ENCODE measurements at places on chromosomes 13 and 19.

- no peak for DNase-seq
Observed at GRCh38 chr19:17420475-17420924, 653 bp downstream of the MVB12A start.

DNA sequence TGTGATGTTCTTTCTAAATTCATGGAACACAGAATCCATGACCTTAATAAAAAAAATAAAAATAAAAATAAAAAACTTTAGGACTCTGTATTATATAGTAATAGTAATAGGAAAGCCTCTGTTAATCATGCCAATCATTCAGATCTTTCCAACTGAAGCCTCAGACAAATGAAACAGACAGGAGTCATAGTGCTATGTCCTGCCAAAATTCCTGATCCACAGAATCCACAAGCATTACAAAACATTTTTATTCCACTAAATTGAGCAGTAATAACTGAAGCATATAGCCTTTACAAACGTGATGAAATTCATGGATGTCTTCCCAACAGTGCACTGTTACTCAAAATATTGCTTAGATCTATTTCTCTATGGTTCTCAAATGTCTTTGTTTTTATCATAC is 820.6 kb upstream of the PCDH9 start:
- DNase-seq = no peak

- DNase-seq = no peak
Observed at GRCh38 chr13:31134039-31134711, 27.5 kb downstream of the HSPH1 start.

- no peak for DNase-seq
Observed at GRCh38 chr13:95484052-95484451, 68.5 kb upstream of the CLDN10 start.

DNA sequence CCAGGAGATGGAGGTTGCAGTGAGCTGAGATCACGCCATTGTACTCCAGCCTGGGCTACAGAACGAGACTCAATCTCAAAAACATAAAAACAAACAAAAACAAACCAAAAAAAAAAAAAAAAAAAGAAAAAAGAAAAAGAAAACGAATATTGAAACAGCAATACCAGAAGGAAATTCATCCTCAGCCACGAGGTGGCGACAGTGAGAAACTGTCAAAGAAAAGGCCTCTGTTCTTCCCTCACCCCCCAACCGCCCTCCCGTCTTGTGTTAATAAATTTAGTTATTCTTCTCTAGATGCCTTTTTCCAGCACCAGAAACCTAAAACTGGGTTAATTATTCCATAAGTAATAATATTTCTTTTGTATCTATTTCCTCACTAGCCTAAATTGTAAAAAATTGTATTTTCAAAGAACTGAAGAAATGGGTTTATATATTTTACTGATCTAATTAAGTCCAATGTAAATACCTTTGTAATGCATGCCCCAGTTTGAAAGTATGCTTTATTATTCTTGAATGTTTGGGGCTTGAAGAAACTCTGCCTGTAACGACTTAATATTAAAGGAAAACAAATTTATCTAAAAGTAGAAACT is 38.6 kb downstream of the LIG4 start:
- DNase-seq = peak; percentile 23

DNA sequence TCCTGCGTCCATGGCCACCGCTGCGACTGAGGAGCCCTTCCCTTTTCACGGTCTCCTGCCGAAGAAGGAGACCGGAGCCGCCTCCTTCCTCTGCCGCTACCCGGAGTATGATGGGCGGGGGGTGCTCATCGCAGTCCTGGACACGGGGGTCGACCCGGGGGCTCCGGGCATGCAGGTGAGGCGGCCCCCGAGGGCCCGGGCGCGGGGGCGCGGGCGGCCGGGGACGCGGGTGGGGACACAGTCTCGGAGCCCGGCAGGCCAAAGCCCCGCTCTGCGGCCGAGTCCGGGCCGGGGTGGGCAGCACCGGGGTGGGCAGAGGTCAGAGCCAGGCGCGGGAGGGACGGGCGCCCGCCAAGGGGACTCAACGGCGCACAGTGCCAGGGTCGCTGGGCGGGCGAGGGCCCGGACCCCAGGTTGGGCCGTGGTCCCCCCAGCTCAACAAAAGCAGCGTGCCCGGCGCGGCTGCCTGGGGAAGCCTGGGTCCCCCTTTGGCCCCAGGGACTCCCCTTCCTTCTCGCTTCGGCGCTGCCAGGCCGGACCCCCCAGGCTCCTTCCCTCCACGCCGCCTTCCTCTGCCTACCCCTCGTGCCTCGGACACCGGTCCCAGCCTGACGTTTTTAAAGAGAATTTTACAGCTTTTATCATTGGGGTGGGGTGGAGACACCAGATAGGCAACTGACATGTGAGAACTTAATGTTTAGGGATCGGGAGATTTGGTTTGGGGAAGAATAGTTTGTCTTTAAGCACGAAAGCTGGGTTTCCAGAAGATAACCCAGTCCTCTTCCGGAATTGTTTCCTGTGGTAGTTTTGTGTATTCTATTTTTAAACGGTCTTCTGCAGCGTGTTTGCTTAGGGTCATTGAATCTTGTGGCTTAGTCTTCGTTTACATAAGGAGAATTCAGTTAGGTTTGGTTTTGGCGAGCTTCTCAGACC is 509 bp downstream of the TPP2 start:
- no peak for DNase-seq

GRCh38 chr13:37700887-37701286 is 102.3 kb upstream of the POSTN start:
- no peak for DNase-seq

GRCh38 chr13:26342898-26343297 is 89.0 kb downstream of the CDK8 start:
- DNase-seq = no peak

DNA sequence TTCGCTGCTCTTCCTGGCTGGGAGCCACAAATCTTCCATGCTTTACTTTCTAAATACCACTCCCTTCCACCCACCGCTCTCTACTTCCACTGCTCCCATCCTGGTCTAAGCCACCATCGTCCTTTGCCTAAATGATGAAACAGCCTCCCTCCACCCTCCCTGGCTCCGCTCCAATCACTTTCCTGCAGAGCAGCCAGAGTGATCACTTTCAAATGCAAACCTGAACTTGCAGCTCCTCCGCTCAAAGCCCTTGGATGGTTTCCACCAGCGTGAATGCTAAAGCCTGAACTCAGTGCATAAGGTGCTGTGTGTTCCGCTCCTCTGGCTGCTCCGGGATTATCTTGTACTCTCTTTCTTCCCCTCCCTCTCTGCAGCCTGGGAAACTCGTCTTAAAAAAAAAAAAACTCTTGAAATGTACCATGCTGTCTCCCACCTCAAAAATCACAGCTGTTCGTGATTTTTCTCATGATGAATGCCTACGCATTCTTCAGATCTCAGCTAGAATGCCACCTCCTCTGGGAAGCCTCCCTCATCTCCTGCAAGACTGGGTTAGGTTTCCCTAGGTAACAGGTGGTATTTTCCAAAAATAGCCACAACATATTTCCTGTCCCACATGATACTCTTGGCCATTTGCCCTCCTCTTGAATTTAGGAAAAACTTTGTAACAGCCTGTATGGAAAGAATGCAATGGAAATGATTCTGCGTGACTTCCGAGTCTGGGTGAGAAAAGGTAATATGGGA is 3.7 kb upstream of the SIN3B start:
- DNase-seq = peak; percentile 69

DNA sequence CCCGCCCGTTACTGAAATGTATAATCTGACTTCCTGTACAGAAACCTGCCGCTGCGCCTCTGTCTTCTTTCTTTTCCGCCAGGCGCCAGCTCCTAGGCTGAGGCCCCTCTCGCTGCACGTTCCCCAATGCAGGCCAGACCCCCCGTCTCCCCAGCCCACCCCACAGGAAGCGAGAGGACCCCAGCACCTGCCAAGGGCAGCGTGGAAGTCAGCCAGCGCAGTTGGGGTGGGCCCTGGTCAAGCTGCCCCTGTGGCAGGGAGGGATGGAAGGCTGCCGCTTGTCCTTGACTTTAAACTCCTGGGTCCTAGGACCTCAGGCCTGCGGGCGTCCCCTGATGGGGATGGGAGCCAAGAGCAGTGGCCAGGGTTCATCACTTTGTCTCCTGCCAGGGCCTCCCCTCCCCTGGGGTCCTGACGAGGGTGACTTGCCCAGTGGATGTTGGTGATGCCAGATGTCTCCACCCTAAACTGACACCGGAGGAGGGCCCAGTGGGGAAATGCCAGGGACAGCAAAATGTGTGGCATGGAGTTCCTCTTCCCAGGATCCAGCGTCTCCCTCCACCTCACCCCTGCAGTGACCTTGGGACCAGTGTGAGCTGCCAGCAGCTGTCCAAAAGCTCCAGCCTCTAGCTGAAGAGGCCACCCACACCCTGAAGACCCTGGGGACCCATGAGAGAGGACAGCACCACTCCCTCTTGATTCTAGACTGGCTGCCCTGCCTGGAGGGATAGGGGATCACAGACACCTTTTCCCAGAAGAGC is 8.5 kb upstream of the MARCHF2 start:
- DNase-seq = no peak

GRCh38 chr13:52848455-52849195 is at the start of gene PCDH8:
Gene PCDH8 (minus strand): TSS chr13:52848640. CDS start chr13:52848436, 204 bp downstream.
- DNase-seq = no peak

DNA sequence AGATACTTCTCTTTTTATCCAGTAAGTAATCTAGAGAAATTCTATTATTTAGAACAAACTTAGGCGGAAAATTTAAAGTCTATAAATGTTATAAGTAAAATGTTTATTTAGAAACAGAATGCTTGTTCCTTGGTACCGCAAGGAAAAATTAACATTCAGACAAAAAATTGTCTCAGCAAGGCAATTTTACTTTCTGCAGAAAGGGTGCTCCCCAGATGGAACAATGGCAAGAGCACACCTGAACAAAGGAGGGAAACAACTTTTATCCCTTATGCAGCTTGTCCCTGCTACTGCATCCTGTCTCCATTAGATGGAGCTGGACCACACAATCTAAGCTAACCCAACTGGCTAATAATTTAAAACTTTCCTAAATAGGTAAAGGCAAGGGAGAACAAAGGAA is 6.5 kb upstream of the ZNF708 start:
- DNase-seq = no peak

DNA sequence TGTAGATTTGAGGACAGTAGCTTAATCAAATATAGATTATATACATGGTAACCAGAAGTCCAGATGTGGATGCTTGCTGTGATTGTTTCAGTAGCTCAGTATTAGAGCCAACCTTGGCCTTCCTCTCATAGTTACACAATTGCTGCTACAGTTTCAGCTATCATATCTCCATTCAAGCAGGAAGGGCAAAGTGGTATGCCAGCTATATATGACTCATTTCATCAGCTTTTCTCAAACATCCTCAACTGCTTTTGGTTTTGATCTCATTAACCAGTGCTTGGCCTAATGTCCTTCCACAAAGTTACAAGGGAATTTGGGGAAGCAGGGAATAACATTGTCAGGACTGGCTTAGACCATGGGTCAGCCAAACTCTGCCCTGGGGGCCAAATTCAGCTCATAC is 73.0 kb upstream of the MAB21L1 start:
- DNase-seq = peak; percentile 61

DNA sequence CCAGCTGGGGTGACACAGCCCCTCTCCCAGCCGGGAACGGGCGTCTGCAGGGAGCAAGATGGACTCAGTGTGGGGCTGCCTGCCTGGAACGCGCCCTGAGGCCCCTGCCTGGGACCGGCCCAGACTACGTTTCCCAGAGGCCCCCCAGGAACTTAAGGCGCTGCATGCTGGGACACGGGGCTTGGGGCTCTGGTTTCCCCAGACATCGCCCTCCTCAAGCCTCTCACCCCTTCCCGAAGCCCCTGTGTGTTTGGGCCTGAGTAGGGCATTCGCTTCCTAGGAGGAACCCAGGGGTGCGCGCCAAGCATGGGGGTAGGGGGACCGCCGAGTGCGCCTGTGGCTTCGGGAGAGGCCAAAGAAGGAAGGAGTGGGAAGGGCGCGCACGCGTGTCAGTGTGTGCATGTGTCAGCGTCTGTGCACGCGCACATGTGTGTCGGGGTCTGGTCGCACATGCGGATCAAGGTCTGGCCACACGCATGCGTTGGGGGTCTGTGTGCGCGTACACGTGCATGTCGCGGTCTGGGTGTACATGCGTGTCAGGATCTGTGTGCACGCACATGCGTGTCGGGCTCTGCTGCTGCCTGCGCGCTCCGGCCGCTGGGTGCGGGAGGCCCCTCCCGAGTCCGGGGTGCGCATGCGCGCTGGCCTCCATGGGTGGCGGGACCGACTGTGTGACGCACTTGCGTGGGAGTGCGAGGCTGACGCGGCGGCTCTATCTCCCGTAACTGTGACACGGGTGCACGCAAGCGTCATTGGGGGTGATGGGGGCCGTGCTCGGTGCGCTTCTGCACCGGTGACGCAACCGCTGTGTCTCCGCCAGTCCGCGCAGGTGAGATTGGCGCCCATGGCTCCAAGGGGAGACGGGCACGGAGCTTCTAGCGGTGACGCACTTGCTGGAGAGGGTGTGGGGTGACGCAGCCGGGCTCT is 16.2 kb downstream of the ZNF331 start:
- DNase-seq = peak; percentile 81

- DNase-seq = no peak
Observed at GRCh38 chr19:4649392-4650047, 10.2 kb downstream of the TNFAIP8L1 start.

GRCh38 chr19:47356900-47357299 is 7.8 kb downstream of the DHX34 start:
- DNase-seq = no peak

DNA sequence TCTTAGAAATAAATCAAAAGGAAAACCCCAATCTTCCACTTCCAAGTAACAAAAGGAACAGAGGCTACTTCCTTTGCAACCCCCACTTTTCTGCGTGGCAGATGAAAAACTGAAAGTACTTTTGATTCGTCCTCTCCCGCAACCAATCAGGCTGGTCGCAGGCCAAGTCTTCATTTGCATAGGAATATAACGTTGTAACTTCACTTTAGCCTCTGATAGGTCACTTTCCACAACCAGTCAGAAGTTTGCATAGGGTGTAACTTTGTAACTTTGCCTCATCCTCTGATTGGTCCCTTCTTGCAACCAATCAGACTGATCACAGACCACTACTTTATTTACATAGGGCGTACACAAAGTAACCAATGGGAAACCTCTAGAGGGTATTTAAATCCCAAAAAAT is 37.2 kb downstream of the TGDS start:
- DNase-seq = no peak

GRCh38 chr19:45828523-45828922 is 13.4 kb upstream of the RSPH6A start:
- no peak for DNase-seq

GRCh38 chr19:13149628-13150186 is 468 bp downstream of the STX10 start:
- no peak for DNase-seq

DNA sequence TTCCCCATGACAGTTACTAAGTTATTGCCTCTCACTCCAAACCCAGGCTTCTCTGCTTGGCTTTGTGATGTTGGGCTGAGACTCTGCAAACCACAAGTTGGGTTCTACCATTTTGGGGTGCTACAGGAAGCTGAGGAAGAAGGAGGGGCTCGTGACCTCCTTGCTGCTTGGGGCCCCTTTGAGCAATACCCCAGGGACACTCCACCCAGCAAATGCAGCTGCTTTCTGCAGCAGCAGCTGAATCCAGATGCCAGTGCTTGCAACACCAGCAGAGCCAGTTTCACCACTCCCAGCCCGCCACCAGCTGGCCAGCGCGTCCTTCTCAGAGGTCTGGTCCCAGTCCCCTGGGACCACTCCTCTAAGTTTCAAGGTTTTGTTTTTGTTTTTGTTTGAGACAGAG is 22.0 kb upstream of the UBAC2 start:
- no peak for DNase-seq

GRCh38 chr19:10796653-10797052 is 39.4 kb downstream of the TMED1 start:
- DNase-seq = no peak

- no peak for DNase-seq
Observed at GRCh38 chr13:103430368-103430767, 364.2 kb upstream of the SLC10A2 start.

All from amniotic epithelial cell (primary cell).